ENCODE measurements at places on chromosomes 11 and 22. TPM values are rescaled to one million over a fixed set of nuclear protein-coding genes. Genes with fewer than 3 reads are reported as not detected.

The PLEKHB1 gene
- 12.3 TPM for total RNA-seq

The TMA7B gene
- not detected for total RNA-seq

The KRTAP5-2 gene
- not detected for total RNA-seq

The OR10V1 gene
- total RNA-seq: not detected

The SCGB1D2 gene
- not detected for total RNA-seq

The OR51B2 gene
- total RNA-seq: not detected

The PDGFB gene
- total RNA-seq: 1.9 TPM

The ELMOD1 gene
- not detected for total RNA-seq

The ISX gene
- total RNA-seq: 36.4 TPM

The RASD2 gene
- total RNA-seq: 4.2 TPM

The ESAM gene
- 15.7 TPM for total RNA-seq

The CRACR2B gene
- total RNA-seq: 108 TPM

The GUCY1A2 gene
- 1.2 TPM for total RNA-seq

The FOLH1 gene
- 0.69 TPM for total RNA-seq

The NCAM1 gene
- total RNA-seq: 10.7 TPM

The CATSPER1 gene
- not detected for total RNA-seq

The SCGB2A2 gene
- total RNA-seq: not detected

The OR10A2 gene
- not detected for total RNA-seq

The APOBEC3A gene
- total RNA-seq: not detected

The BEST1 gene
- 0.77 TPM for total RNA-seq

The MS4A6E gene
- total RNA-seq: not detected

The GCAT gene
- total RNA-seq: 23.5 TPM

The ADAMTS8 gene
- 12.2 TPM for total RNA-seq
